T follicular helper cell (primary cell): ENCODE measurements at places on chromosomes 5 and 9.

- no peak for DNase-seq
Observed at GRCh38 chr5:36584009-36584875, 22.2 kb upstream of the SLC1A3 start.

- no peak for DNase-seq
Observed at GRCh38 chr5:39257554-39257953, 38.2 kb upstream of the FYB1 start.

GRCh38 chr9:36218411-36218901, 27.7 kb downstream of the CLTA start:
- no peak for DNase-seq

- DNase-seq = no peak
Observed at GRCh38 chr5:99945478-99946442, 589.4 kb upstream of the FAM174A start.

GRCh38 chr9:137278061-137278701, 655 bp downstream of the TOR4A start:
- no peak for DNase-seq

DNA sequence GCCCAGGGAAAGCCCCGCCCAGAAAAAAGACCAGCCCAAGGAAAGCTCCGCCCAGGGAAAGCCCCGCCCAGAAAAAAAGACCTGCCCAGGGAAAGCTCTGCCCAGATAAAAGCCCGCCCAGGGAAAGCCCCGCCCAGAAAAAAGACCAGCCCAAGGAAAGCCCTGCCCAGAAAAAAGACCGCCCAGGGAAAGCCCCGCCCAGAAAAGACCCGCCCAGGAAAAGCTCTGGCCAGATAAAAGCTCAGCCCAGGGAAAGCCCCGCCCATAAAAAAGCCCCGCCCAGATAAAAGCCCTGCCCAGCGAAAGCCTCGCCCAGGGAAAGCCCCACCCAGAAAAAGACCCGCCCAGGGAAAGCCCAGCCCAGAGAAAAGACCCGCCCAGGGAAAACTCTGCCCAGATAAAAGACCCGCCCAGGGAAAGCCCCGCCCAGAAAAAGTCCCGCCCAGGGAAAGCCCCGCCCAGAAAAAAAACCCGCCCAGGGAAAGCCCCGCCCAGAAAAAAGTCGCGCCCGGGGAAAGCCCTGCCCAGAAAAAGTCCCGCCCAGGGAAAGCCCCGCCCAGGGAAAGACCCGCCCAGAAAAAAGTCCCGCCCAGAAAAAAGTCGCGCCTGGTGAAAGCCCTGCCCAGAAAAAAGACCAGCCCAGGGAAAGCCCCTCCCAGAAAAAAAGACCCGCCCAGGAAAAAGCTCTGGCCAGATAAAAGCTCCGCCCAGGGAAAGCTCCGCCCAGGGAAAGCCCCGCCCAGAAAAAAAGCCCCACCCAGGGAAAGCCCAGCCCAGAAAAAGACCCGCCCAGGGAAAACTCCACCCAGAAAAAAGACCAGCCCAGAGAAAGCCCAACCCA, 11.9 kb downstream of the GRIN1 start:
- no peak for DNase-seq

GRCh38 chr5:153613144-153613543, 122.7 kb downstream of the GRIA1 start:
- no peak for DNase-seq

- DNase-seq = no peak
Observed at GRCh38 chr5:850511-851006, at the start of gene ZDHHC11. ZDHHC11 (minus strand) TSS chr5:850986; CDS start chr5:850602, 384 bp downstream.

GRCh38 chr9:20315677-20316076, 306.6 kb downstream of the MLLT3 start:
- DNase-seq = no peak
